Thyroid gland (tissue), 4 donors: ENCODE measurements at places on chromosomes 16 and 17.

GRCh38 chr17:1648173-1648962 is 1.3 kb downstream of the RILP start:
- DNase-seq, result peak; percentile 63

GRCh38 chr16:81167851-81168250 is 70.6 kb upstream of the BCO1 start:
- DNase-seq, result no peak

DNA sequence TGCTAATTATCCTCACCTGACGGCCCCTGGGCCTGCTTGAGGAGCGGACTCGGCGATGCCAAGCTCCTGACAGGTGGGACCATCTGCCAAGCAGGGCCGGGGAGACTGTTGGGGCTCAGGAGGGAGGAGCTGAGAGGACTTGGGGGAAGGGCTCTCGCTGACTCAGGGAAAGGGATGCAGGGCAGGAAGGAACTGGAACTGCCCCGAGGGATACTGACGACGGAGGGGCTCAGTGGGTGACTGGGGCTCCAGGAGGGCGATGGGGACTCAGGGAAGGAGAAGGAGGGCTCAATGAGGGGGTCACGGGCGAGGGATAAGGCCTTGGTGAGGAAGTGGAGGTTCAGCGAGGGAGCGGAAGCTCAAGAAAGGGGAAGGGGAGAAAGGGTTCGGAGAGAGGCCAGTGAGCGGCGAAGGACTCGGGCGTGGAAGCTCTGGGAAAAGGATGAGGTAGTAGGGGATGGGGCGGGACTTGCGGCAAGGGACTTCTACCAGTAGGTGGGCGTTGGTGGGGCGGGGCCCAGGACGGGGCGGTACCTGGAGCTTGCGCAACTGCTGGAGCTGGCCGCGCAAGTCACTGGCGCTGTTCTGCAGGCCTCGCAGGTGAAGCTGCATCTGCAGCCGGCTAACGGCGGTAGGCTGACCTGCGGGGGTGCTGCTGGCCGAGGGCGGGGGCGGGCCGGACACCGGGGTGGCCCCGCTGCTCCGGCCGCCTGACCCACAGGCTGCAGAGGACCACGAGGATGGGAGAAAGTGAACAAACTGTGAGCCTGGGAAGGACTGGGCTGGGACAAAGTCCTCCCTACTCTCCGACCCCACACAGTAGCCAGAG is 46.5 kb downstream of the SRCIN1 start:
- peak; percentile 92 for DNase-seq

GRCh38 chr17:57724026-57724728 is 20.9 kb downstream of the CCDC182 start:
- no peak for DNase-seq

DNA sequence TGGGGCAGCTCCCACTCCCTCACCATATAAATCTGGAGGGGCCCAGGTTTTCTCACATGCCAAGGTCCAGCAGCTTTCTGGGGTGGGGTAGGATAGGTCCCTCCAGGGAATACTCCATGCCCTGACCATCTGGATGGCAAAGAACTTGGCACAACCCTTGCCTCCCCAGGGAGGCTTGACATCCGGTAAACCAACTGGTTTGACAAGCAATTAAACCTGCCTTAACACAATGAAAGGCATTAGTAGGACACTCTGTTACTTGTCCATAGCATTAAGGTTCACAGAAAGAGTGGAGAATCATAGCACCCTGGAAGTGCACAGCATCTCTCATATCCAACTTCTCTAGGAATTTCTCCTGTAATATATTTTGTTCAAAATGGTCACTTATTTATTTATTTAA is 63.9 kb upstream of the MAF start:
- DNase-seq, result no peak
